HepG2 (cell line): ENCODE measurements at places on chromosomes 16 and 17.
A peak's percentile ranks its signal among the peaks of the same experiment; 100 is the strongest.

DNA sequence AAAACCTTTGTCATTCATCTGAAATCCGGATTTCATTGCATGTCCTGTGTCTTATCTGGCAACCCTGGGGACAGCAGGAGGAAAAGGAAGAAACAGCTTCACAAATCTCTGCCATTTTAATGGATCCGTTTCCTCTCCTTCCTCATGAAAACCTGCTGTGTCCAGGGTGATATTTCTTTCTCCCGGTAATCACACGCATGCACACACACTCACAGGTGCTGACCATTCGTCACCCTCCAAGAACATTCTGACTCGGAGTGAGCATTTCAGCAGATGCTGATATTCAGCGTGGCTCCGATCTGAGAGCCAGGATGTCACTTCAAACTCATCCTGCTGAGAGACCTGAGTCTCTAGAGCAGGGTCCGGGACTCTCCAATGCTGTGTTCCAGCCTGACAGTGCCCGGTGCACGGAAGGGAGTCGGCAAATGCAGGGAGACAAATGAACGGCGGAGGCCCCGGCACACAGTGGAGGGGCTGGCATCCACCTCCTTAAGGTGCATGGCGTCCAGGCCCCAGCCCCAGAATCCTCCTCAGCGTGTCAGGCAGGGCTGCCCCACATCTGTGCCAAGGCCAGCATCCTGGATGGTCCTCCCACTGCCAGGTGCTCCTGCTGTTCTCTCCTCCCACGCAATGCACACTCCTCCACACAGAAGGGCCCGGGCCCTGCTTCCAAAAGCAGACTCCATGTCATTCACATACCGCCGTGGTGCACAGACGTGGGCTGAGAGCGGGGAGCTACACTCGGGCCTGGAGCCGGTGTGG, 70.7 kb downstream of the RBFOX3 start:
- DNase-seq = no peak

- DNase-seq = no peak
These were observed 184.7 kb downstream of the PRKCA start for GRCh38 chr17:66487121-66487520.

- no peak for DNase-seq
These were observed 9.0 kb downstream of the C17orf99 start for GRCh38 chr17:78154903-78155811.

DNA sequence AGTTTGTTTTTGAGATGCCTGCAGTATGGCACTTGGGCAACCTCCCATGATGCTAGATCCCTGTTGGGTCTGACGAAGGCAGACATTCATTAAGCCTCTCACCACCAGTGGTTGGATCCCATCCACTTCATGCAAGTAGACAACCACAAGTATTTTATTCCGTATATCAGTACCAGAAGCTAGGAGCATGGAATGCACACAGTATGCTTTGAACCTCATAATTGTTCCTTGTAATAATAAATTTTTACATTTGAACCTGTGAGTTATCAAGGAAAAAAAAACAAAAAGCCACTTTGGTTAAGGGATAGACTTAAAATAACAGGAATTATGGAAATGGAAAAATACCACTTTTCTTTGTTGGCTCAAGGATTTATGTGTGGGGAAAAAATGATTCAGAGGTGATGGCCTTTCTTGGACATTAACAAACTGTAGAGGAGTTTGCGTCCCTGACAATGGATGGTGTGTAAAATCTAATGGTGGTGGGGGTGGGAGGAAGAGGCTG, 107.1 kb upstream of the KCNJ16 start:
- DNase-seq = no peak

- DNase-seq = peak; percentile 46
These were observed 36.2 kb downstream of the USP10 start for GRCh38 chr16:84735849-84736586.

DNA sequence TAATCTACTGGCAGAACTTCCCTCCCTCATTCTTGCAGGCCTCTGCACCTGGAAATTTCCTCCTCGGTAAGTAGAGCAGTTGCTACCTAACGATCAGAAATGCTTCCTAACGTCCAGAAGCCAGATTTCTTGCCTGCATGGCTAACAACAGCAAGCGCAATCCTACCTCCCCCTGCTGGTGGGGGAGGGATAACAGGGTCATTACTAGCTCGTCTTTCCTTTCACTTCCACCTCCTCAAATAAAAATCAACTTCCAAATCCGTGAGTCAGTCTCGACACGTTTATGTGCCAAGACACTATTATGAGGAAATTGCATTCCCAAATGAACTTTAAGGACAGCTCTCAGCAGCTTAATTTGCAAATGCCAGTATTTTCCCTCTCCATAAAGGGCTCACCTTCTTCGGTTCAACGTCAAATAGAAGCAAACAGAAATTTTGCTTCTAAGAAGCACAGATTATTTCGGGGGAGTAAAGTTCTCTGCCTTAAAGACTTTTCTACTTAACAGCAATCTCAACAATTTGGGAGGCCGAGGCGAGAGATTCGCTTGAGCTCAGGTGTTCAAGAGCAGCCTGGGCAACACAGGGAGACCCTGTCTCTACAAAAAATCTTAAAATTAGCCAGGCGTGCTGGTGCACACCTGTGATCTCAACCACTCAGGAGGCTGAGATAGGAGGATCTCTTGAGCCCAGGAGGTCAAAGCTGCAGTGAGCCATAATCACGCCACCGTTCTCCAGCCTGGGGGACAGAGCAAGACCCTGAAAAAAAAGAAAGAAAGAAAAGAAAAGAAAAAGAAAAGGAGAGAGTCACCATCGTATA, 188.6 kb upstream of the PSMD7 start:
- DNase-seq = peak; percentile 61

- no peak for DNase-seq
These were observed 357.3 kb upstream of the XYLT1 start for GRCh38 chr16:17828012-17828411.

DNA sequence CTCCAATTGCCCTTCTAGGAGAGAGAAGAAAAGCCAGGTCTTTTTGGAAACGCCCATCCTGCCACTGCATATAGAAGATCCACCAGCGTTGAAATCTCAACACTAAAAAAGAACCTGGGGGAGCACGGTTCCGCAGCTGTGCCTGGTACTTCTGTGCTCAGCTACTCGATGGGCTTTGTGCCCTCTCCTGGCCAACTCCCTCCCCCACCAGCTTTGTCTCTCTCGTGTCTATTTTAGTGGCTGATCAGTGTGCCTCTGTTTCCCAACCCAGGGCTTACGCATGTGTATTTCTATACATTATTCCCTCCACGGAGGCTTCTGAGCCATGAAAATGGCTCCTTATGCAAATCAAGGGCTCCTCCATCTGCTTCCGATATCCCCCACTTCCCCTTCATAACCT, 83.5 kb downstream of the RBFOX3 start:
- DNase-seq = no peak

DNA sequence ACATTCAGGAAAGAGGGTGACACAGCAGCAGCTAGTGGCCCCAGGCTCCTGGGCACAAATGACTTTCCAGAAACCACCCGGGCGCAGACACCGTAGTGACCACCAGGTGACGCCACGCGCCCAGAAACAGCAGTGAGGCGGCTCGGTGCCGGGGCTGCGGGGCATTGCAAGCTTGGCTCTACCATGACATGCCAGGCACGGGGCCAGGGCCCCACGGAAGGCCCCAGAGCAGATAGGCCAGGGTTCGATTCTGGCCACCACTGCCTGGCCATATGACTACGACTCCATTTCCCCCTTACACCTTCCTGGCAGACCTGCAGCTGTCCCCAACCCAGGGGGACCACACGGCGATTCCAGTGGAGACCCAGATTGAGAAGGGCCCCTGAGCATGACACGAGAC, 6.7 kb downstream of the RHBDF1 start:
- peak; percentile 56 for DNase-seq

GRCh38 chr17:78717431-78717980, 64.6 kb downstream of the CYTH1 start:
- peak; percentile 39 for DNase-seq

DNA sequence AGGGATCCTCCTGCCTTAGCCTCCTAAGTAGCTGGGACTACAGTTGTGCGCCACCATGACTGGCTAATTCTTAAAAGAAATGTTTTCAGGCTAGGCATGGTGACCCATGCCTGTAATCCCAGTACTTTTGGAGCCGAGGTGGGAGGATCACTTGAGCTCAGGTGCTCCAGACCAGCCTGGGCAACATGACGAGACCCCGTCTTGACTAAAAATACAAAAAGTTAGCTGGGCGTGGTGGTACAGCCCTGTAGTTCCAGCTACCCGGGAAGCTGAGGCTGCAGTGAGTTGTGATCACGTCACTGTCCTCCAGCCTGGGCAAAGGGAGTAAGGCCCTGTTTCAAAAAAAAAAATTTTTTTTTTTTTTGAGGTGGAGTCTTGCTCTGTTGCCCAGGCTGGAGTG, 173.1 kb downstream of the SEC14L1 start:
- DNase-seq = no peak

DNA sequence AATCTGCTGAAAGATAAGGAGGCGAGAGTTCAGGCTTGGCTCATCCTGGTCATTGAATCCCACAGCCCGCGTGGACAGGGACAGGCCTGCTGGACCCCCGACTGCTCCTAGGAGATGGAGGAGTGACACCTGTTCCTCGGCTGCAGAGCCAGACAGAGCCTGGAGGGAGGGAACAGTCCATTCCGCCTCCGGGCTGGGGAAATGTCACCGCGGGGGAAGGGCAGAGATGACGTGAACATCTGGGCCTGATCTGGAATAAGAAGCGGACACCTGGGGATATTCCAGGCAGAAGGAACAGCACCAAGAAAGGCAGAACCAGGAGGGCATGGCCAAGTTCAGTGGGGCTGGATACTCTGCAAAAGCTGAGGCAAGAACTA, 1.5 kb downstream of the ZNF747 start:
- DNase-seq = no peak
